AG04450 (cell line): ENCODE measurements at places on chromosomes 5 and 9.

- no peak for DNase-seq
These were observed 10.3 kb upstream of the LAMC3 start for GRCh38 chr9:130998597-130999244.

GRCh38 chr9:113650207-113651131, 186.9 kb downstream of the RGS3 start:
- DNase-seq: no peak

DNA sequence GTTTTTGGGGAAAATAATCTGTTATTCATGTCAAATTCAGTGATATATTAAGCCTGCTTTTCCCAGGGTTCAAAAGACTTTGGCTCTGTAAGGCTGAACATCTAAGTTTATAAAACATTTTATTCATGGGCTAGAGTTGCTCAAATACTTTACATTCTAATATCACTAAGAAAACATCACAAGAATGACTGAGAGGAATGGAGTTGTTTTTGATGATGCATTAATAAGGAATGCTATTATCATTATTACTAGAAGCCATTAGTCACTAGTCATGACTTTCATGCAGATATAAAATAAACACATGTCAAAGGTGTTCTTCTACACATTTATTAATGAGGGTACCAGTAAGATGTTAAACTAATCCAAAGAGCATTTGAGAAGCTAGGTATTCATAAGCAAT, 185.5 kb upstream of the KCNN2 start:
- DNase-seq: no peak

GRCh38 chr5:31133488-31133887, 60.0 kb upstream of the CDH6 start:
- DNase-seq: no peak

- DNase-seq: no peak
These were observed 66.1 kb downstream of the CACNA1B start for GRCh38 chr9:137943655-137944054.

DNA sequence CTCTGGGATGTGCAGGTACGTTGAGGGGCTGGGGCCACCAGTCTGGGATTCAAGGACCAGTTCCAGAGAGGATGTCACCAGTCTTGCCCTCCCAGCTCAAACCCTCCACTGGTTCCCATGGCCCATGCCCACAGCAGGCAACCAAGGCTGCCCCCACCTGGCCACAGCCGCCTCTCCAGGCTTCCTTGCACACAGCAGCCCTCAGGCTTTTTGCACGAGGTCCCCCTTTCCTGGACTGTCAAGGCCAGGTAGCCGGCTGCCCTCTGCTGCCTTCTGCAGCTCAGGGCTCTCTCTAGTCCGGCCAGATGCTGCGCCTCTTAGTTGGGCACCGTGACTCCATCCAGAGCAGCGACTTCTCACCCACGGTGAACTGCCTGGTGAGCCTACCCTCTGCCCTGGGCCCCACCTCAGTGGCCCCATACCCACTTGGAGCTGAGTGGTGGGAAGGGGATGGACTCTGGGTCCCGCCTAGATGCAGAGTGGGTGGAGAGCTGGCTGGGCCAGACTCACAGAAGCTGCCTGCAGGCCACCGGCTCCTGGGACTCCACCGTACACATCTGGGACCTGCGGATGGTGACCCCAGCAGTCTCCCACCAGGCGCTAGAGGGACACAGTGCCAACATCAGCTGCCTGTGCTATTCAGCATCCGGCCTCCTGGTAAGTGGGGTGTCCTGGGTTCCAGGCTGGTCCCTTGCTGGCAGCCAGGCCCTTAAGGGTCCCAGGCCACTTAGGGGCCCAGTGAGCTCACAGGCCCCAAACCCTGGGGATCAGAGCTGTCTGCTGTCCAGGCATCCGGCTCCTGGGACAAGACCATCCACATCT, 2.9 kb downstream of the WDR38 start:
- no peak for DNase-seq

DNA sequence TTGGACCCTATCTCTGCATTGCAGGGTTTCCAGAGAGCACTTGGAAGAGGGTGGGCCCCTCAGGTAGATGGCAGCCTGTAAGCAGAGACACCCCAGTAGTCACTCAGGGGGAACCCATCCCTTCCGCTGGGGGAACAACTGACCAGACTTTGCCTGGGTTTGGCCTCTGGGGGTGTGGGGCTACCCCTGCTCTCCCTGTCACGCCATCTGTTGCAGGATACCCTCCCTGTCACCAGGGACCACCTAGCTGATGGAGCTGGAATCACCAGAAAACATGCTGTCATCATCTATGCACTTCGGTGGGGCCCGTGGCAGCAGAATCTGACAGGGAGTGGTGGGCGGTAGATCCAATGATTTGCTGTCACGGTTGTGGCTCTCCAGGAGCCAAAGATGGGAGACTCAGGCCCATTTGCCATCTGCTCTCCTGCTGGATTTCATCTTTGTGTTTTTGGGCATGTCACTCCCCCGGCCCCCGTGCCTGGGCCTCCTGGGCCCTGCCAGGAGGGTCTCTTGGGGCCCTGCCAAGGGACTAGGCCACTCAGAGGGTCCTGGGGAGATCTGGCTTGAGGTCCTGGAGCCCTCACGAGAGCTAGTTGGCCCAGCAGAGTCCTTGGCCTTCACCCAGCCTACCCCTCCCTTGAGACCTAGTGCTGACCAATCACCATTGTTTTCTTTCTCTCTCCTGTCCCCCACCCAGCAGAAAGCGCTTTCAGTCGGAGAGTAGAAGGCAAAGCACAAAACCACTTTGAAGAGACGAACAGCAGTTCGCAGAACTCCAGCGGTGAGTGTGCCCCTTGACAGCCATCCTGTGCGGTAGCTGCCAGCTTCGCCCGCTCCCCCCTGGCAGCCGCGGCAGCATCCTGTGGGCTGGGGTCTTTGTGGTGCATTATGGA, 45.9 kb downstream of the AMBP start:
- DNase-seq: no peak

DNA sequence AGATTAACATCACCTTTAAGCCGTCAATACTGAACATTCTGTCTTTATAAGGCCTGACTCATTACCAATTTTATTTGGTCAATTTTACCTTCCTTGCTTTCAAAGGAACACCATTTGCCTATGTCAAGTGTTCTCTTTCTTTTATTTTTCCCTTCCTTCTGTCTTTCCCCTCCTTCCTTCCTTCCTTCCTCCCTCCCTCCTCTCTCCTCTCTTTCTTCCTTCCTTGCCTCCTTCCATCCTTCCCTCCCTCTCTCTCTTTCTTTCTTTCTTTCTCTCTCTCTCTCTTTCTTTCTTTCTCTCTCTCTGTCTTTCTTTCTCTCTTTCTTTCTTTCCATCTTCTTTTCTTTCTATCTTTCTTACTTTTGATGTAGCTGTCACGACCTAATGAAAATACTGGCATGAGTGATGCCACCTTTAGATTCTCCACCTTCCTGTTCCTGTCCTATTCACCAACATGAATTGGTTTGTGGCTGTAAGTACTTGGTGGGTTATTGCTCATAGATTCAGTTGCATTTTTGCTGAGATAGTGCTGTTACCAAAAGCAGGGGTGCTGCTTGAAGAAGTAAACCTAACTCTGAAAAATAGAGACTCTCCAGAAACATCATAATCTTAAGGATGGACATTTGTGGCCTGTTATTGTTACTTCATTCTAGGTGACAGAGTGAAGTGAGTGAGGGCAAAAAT, 33.8 kb downstream of the DOCK8 start:
- DNase-seq: no peak

GRCh38 chr5:120052916-120053828, 410.9 kb upstream of the PRR16 start:
- DNase-seq: no peak

GRCh38 chr9:109242014-109242413, 75.0 kb upstream of the FRRS1L start:
- no peak for DNase-seq

DNA sequence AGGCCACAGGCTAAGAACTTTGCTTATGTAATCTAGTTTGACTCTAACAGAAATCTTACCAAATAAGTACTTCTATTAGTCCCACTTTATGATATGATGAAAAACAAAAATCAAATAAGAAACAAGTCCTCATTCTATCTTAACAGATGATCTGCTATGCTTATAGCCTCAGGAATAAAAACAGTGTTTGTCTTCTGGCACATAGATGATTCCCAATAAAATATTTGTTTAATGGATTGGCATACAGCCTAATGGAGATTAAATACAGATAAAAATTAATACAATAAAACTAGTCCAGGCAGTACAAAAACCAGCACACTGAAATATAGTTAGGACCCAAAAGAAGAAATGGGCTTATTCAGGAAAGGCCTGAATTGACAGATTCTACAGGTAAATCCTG, 971.4 kb upstream of the WWC1 start:
- no peak for DNase-seq

DNA sequence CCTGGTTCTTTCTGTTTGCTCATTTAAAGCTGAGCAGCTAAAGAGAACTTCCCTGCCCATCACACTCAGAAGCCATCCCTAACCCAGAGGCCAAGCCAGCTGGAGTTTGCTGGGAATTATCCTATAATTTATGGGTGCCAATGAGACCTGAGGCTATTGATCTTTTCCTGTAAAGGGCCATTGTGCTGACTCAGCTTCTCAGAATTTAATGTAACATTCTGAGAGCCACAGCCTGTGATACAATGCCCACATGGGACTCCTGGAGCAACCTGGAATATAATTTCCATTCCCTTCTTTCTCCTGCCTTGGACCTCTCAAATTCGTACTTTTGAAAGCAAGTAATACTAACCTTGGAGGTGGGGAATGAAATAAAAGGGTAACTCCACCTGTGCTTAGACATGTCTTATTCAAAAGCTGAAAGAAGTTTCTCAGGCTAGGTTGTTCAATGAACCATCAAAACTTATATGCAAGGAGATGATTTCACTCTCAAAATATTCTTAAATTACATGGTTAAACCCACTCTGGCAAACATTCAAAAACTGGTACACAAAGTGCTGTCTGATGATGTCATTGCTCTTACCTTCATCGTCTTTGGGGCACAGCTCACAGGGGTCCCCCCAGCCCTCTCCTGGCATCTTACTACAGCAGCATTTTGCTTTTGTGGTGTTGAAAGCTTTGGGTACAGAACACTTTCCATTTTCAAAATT, 206.7 kb downstream of the SLC12A2 start:
- no peak for DNase-seq

GRCh38 chr5:1735320-1735970, 64.2 kb downstream of the MRPL36 start:
- no peak for DNase-seq

GRCh38 chr9:133539991-133540697, 5.6 kb downstream of the ADAMTSL2 start:
- no peak for DNase-seq

DNA sequence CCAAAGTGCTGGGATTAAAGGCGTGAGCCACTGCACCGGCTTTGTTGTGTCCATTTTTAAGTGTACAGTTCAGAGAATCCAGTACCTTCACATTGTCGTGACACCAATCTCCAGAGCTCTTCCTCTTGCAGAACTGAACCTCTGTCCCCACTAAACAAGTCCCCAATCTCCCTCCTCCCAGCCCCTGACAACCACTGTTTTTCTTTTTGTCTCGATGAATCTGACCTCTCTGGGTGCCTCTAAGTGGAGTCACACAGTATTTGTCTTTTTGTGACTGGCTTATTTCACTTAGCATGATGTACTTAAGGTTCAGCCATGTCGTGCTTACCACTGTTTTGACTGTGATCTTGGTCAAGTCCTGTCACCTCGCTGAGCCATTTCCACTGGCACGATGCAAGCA, 1.6 kb downstream of the WDR38 start:
- DNase-seq: no peak
